Hematopoietic multipotent progenitor cell treated with erythropoietin and hydrocortisone succinate and interleukin-3 and kit ligand, for 8 days (in vitro differentiated cells): ENCODE measurements at places on chromosomes 16 and 17.

GRCh38 chr16:60203525-60204124 lies 1469.5 kb upstream of the GOT2 start:
- DNase-seq = peak; percentile 2

GRCh38 chr17:67008101-67008500 lies 36.3 kb upstream of the CACNG1 start:
- DNase-seq = no peak

DNA sequence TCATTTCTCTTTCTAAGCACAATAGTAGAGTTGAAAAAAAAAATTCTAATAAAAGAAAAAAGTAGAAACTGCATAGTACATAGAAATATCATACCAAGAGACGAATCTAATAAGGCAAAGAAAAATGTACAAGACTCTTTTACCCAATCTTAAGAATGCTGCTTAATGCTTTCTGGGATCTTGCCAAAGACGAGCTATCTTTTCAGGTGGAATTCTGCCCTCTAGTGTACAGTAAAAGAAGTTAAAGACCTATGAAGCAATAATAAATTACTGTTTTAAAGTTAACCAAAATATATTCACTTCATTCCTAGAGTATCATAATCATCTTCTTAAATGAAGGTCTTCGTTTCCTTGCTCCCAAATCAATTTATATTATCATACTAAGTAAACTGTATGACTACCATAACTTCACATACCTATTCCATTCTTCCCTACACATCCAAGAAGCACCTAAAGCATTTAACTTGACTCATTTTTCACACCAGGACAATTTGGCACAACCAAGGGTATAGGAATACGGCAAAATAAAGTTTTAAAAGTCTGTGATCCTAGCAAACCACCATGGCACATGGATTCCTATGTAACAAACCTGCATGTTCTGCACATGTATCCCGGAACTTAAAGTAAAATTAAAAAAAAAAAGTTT lies 47.7 kb downstream of the CFDP1 start:
- DNase-seq = peak; percentile 89

- DNase-seq = peak; percentile 58
Observed at GRCh38 chr17:42118545-42118944, 2.6 kb downstream of the KAT2A start.

GRCh38 chr16:886084-886543 lies 84.7 kb downstream of the LMF1 start:
- no peak for DNase-seq

DNA sequence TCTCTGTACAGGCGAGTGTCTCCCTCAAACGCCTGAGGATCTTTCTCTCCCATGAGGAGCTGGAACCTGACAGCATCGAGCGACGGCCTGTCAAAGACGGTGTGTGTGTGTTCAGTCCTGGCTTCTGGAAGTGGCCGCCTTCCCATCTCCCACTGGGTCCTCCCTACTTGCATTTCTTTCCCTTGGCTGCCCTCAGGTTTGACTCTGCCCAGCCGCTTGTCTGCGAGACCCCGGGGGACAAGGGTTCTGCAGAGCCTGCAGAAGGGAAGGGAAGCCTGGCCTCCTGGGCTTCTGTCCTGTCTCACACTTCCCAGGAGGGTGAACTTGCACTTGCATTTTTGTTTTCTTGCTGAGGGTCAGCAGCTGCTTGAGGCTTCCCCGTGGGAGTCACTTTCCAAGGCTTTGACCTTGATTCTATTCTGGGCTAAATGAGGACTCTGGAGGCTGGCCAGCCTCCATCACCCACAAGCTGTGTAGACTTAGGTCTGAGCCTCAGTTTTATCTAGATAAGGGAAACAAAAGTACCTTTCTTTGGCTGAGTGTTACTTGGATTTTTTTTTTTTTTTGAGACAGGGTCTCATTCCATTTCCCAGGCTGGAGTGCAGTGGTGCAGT lies 122.3 kb downstream of the ABCC1 start:
- DNase-seq = no peak

- DNase-seq = no peak
Observed at GRCh38 chr17:80095844-80096475, 5.4 kb upstream of the GAA start.

DNA sequence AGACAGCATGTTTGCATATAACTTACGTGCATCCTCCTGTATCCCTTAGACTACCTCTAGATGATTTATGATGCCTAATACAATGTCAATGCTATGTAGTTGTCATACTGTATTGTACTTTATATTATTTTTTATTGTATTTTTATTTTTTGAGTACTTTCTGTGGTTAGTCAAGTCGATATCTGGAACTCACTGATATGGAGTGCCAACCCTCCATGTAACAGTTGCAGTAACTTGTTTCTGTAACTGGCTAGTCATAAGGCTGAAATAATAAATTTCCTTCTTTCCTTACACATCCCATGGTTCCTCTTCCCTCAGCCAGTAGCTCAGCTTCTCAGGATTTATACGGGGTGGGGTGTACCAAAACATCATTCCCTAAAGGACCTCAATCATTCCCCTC lies 23.5 kb downstream of the MPHOSPH6 start:
- DNase-seq = peak; percentile 34

- DNase-seq = peak; percentile 79
Observed at GRCh38 chr17:49252148-49252695, 21.6 kb upstream of the PHOSPHO1 start.

DNA sequence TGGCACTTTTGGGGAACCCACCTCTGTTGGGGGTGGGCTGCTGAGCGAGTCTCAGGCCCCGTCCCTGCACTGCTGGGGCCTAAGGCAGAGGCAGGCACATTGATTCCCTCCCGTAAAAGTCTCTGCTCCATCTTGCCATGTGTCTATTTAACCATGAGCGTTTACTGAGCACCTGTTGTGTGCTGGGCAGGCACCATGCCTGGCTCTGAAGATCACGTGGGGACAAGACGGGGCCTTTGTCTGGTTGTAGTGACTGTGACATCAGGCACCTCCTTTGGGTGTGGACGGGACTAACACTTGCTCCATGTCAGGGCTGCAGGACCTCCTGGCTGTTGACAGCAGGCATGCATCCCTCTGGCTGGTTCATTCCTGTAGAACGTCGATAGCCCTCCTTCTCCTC lies 204.7 kb upstream of the CIBAR2 start:
- no peak for DNase-seq

DNA sequence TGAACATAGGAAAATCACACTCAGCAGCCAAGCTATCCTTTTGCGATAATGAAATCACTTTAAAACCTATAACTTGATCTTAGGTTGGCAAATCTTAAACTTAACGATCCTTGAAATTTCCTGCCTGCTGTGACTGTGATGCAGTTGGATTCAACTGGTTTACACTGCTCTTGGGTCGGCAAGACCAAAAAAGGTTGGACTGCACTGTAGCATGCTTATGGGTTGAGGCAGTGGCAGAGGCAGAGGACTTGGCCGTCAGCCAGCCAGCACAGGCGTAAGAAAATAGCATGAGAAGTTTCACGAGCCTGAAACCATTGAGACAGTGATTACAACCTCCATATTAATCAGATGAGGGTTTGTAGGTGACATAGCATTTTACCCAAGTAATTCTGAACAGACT lies 21.4 kb downstream of the WSB1 start:
- DNase-seq = peak; percentile 87

- DNase-seq = no peak
Observed at GRCh38 chr16:12868788-12869187, 32.6 kb upstream of the SHISA9 start.
